T-helper 17 cell (primary cell): ENCODE measurements at places on chromosomes 11 and 22. TPM values are rescaled to one million over a fixed set of nuclear protein-coding genes. Genes with fewer than 3 reads are reported as not detected.

Gene DNAJC24
- 10.3 TPM for total RNA-seq

- peak; percentile 62 for DNase-seq
- no peak overlapping the region for H3K4me3 ChIP-seq
- peaks cover 2% of the 10 kb centered on the region for H3K36me3 ChIP-seq
- no peaks in the 10 kb centered on the region for H3K27me3 ChIP-seq
- H3K27ac ChIP-seq: peak overlapping the region; percentile 63
Measured at GRCh38 chr22:42169055-42169469, 38.5 kb upstream of the CYP2D6 start.

Gene JOSD1
- total RNA-seq: 157 TPM

Gene FZD4
- 0.02 TPM for total RNA-seq

Gene IGSF9B
- 43.8 TPM for total RNA-seq

Gene HORMAD2
- total RNA-seq: not detected
